ENCODE measurements at places on chromosomes 6 and 20.

DNA sequence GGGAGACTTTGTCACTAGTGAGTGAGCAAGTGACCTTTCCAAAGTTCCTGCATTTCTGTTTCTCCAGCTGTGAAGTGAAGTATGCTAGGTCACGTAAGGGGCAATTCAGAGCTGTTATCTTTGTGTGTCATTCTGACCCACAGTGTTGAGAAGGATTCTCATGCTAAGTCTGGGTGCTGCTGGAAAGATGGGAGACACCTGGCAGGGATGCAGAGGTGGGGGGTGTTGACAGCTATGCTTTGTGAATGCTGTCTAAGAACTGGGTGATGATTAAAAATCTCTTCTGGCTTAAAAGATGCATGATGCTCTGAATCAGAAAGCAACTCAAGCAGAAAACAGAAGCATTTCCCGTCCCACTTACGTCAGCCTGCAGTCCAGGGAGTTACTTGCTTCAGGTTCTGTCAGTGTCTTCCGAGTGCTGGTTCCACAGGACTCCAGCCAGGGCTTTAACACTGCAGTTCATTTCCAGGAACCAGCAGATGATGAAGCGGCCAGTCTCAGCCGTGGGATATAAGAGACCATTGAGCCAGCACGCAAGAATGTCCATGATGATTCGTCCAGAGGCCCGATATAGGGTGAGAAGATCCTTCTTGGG is 30.9 kb upstream of the ASXL1 start:
- no peak for DNase-seq

- no peak for DNase-seq
Observed at GRCh38 chr6:25913741-25914140, 16.8 kb downstream of the SLC17A2 start.

DNA sequence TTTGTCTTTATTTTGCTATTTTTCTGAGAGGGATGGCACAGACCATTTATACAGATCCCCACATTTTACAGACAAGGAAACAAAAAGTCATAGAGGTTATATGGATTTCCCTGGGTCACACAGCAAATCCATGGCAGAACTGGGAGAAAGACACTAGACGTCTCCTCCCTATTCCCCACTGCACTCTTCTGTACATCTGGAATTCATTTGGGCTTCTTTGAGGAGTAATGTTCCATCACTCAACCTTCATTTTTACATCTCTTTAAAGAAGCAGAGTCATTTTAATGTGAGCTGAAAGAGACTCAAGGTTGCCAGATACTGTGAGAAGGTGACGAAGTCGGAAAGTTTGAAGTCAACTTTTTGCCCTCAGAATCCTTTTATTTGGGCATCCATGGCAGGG is 207.3 kb downstream of the OTOR start:
- DNase-seq: no peak

DNA sequence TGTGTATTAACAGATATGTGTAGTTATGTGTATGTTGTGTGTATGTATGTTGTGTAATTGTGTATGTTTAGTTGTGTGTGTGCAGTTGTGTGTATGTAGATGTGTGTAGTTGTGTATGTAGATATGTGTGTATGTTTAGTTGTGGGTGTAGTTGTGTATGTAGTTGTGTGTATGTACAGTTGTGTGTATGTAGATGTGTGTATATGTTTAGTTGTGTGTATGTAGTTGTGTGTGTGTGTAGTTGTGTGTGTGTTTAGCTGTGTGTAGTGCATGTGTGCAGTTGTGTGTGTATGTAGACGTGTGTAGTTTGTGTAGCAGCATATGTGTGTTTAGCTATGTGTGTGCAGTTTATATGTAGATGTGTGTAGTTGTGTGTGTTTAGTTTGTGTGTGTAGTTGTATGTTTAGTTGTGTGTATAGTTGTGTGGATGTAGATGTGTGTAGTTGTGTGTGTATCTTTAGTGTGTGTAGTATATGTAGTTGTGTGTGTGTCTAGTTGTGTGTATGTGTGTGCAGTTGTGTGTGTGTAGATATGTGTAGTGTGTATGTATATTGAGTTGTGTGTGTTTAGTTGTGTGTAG is 16.3 kb downstream of the SIRT5 start:
- DNase-seq: no peak

DNA sequence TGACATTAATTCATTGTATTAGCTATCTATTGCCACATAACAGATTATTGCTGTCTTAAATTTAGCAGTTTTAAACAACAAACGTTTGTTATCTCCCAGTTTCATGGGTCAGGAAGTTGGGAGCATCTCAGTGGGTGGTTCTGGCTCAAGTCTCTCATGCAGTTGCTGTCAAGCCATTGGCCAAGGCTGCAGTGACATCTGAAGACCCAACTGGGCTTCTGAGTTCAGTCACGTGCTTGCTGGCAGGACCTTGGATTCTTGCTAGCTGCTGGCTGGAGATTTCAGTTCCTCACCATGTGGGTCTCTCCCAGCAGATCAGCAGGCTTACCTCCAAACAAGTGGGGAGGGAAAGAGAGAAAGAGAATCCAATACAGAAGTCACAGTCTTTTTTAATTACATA is 152.6 kb upstream of the EXOC2 start:
- DNase-seq: no peak

DNA sequence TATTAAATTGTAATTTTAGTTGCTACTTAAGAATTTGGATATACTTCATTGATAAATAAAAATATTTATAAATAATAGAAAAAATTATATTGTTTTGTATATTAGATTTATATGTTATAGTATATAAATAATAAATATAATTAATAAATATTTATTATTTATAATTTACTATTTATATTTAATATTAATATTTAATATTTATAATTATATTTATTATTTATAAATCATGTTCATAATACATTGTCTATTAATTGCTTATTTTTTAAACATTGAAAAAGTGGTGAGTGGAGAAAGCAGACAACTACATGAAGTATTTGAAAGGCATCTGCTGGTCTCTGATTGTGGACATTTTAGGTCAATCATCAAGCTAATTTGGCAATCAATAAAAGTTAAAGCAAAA is 464.5 kb downstream of the MMUT start:
- DNase-seq: no peak

GRCh38 chr6:14972379-14973067 is 273.3 kb upstream of the JARID2 start:
- DNase-seq: no peak

GRCh38 chr6:42452171-42453030 is 675 bp upstream of the TRERF1 start:
- peak; percentile 85 for DNase-seq

DNA sequence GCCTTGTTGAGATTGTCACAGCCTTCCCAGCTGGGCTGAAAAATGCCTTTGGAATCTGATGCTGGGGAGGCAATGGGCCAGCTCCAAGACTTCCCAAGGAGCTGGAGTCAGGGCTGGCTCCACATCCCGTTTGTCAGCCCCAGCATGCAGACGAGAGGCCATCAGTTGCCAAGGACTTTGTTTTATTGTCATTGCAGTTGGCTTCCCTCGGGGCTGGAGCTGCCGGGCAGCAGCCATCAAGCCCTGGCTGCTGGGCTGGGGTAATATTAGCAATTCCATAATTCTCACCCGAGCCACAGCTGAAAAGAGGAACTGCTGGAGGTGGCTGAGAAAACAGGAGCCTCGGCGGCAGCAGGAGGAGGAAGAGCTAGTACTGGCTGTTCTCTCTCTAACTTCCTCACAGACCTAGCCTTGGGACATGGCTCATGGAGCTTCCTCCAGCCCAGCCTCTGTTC is 182.5 kb downstream of the CDC5L start:
- DNase-seq: no peak

GRCh38 chr6:108596956-108597355 is 36.2 kb downstream of the FOXO3 start:
- DNase-seq: no peak

- no peak for DNase-seq
Observed at GRCh38 chr6:34476921-34477320, 11.0 kb downstream of the PACSIN1 start.

DNA sequence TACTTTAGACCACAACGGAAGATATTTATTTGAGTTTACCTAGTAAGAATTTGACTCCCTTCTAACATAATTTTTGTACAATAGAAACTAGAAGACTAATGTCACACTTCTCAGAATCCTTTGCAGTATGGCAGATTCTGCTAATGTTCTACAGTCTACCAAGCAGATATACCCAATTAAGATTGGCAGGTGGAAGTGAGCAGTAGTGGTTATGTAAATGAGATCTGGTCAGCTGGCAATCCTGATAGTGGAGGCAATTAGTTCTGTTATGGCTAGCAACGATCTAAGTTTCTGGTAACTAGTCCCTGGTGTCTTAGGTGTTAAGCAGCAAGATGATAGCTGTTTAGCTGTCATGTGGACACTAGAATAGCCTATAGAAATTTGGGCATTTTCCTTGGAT is 101.0 kb downstream of the CENPW start:
- no peak for DNase-seq

DNA sequence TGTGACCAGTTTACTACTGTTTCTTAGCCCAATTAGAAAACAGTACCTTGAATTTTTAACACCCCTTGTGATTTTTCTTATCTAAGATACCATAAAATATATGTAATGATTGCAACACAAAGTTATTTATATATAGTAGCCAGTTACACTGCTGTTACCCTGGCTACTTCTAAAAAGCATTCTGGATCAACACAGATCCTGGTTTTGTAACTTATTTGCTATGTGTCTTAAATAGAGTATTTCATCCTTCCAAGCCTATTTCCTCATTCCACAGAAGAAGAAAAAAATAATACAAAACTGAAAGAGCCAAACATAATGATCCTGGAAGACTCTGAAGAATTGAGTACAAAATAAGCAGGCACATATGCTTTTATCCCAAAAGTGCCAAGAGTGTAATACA is 19.0 kb upstream of the GSTA4 start:
- DNase-seq: no peak

GRCh38 chr20:61037498-61037897 is 214.6 kb upstream of the CDH4 start:
- DNase-seq: no peak

- peak; percentile 91 for DNase-seq
Observed at GRCh38 chr6:72552938-72553337, 68.9 kb upstream of the KCNQ5 start.

DNA sequence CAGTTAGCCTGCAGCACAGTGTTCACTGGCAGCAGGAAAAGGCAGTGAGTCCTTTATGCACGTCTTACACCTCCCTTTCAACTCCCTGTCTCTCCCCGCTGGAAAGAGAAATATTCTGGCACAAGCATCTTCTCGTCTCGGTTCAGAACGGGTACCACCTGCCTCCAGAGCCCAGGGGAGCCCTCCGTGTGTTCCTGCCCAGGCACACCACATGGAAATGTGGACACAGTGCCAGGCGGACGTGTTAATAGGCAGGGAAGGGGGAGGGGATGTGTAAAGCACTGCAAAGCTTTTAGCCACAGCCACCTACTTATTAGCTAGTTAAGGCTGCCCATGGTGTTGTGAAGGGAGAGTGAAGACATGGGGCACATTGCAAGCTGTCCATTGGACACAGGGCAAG is 219.7 kb downstream of the FARS2 start:
- peak; percentile 59 for DNase-seq

- DNase-seq: no peak
Observed at GRCh38 chr6:6377621-6378020, 57.2 kb upstream of the F13A1 start.

- no peak for DNase-seq
Observed at GRCh38 chr6:154403788-154404187, 47.2 kb upstream of the IPCEF1 start.

DNA sequence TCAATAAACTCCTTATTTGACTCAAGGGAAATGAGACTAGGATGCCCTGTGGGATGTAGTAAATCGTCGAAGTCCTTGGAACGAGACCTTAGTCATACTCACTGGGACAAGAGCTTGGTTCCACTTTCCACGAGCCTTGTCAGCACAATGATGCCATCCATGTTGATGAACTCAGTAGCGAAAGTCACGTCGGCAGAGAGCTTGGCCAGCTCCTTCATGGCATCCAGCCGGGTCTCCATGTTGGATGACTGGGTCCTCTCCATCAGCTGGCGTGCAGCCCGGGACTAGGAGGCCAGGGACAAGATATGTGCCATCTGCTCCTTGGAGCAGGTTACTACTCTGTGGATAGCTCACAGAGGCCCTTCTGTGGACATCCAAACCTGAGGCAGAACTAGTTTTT is 17.5 kb downstream of the ELMO2 start:
- no peak for DNase-seq

- DNase-seq: no peak
Observed at GRCh38 chr6:22322103-22323030, 25.5 kb upstream of the PRL start.

- no peak for DNase-seq
Observed at GRCh38 chr6:80165143-80165542, 58.7 kb downstream of the BCKDHB start.
